ENCODE measurements at places on chromosomes 5 and 9.

DNA sequence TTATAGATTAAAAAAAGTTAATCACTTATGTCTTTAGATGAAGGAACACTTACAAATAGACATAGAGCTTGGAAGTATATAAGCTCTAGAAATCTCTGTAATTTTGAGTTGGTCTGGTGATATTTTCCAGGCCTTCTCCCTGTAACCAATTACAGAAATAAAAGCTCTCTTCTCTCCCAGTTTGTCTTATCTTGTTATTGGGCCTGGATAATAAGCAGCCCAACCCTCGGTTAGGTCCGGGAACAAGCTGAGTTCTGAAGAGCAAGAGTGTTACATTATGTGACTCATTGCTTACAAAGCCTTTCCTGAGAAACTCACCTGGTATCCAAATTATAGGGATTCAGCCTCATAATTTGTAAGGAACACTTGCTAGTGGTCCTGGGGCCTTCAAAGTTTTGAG, 1146.2 kb downstream of the CDH9 start:
- no peak for DNase-seq

DNA sequence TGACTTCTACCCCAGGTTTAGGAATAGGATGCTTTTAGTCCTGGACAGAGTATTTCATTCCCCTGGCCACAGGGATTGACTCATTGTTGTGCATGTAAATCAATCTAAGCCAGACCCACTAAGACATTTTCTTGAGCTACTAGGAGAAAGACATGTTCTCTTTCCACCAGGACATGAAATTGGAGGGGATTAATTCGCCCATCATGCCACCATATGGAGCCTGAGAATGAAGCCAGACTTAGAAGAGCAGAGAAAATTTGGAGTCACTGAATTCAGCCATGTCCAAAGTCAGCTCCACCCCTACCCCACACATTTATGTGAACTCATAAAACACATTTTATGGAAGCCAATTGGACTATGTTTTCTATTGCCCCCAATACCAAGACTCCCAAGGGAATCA, 322.5 kb downstream of the NFIB start:
- no peak for DNase-seq

DNA sequence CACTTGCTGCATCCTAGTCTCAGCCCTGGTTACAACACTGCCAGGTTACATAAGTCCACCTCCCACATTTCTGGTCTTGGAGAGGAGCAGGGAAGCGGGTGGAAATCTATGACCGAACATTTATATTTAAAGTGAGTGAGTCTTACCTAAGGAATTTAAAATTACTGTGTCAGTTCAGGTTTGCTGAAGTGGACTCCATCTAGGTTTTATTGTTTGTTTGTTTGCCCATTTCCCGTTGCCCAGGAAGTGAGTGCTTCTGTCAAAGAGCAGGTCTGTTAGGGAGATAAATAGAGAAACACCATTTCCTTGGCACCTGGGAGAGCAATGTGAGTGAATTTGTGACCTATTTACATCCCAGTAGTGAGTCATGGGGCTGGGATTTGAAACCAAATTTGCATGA, 179.5 kb downstream of the KIF4B start:
- DNase-seq = no peak

DNA sequence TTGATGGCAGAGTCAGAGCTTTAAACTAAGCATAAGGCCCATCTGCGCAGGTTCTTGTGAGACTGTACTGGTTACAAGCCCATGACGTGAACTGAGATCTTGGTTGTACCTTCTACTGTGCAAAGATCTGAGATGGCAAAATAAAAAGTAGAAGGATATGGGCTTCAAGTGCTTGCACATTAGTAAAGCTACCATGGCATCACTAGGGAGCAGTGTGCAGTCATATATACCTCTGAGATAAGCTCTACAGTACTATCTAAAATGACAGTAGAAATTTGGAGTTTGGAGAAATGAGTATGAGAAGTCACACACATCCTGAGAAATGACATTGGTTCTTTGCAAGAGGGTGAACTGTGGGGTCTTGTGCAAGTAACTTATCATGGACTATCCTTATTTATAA, 408.2 kb upstream of the PRR16 start:
- DNase-seq = no peak

- DNase-seq = no peak
Observed at GRCh38 chr9:101706261-101706798, 32.1 kb downstream of the GRIN3A start.

- DNase-seq = no peak
Observed at GRCh38 chr5:39059064-39059463, 15.1 kb downstream of the RICTOR start.

GRCh38 chr5:53333160-53333559, 147.3 kb upstream of the FST start:
- no peak for DNase-seq

GRCh38 chr5:1161833-1162229, 39.6 kb upstream of the SLC6A19 start:
- DNase-seq = no peak
